ENCODE measurements at places on chromosomes 1 and 21.

DNA sequence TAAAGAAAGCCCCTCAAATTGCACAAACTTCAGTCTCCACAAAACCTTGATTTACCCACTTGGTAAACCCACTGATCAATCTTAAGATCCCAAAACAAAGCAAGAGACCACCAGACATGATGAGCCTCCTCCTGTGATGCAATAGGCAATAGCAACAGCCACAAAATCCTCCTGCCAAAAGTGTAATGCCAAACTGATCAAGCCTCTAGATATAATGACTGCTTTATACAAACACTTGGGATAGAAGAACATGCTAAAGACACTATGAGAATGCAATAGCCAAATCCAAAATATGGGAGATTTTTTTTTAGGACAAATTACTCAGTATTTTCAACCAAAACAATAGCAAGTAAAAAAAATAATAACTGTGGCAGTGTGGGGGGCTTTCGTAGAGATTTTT is 64.9 kb upstream of the PTGFRN start:
- no peak for DNase-seq

DNA sequence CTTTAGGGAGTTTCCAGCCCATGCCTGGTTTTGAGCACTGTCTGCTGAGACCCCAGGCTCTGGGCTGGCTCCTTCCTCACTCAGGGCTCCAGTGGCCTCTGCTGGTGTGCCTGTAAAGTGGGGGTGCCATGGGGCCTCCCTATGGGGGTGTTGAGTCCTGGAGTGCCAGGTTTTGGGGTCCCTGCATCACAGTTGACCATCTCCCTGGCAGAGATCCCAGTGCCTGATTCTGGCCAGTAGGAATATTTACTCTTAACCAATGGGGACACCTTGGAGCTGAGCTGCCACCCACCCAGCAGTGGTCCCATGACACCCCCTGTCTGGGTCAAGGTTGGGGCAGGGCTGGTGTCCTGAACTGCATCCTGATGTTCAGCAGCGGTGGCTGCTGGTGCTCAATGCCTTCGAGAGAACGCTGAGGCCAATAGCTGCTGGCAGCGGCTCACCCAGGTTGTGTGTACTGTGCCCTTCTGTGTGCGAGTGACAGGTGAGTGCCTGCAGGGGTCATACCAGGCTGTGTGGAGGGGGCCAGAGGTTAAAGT is 9.6 kb upstream of the ZNF669 start:
- no peak for DNase-seq

DNA sequence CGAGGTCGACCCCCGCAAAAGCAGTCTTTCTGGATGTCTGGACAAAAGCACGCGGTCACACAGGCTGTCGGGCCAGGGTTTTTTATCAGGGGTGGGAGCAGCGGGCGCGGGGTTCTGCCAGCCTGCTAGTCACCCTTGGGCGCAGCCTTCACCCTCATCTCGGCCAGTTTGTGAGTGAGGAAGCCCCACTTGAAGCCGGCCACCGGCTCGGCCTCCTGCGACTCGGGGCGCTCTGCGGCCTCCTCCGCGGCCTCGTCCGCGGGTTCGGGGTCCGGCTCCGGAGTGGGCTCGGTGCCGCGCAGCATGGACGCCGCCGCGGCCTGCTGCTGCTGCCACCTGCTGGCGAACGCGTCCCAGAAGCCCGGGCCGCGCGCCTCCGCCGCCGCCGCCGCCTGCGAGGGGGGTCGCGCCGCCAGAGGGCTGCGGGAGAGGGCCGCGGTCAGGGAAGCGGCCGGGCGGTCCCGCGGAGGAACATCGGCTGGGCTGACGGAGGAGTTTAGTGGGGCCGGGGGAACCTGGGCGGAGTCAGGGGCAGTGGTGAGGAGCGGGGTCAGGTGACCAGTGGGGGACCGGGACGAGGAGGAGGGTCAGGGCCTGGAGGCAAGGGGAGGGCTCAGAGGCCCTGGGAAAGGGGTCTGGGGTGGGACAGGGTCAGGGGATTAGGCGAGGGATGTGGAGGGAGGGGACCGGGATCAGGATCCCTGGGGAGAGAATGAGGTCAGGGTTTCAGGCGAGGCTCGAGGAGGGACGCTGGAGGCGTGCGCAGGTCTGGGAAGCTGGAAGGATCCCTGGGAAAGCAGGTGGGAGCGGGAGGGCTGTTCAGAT is 4.5 kb downstream of the C1orf232 start:
- peak; percentile 38 for DNase-seq

DNA sequence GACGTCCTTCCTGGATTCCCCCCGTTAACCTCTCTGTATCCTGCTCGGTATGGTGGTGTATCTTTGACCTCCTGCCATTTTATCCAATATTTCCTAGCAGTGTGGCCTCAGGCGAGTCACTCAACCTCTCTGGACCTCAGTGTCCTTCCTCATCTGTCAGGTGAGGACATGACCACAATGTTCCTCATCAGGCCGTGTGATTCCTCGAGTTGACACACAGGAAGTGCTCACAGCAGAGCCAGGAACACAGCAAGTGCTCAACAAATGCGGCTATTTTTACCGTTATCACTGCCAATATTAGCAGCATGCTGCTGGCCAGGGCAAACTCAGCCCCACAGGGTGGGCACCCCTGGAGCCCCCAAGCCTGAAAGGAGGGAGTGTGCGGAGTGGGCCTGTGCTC is 450.2 kb downstream of the KIF26B start:
- no peak for DNase-seq

- DNase-seq: no peak
Observed at GRCh38 chr21:14582934-14583628, 37.0 kb upstream of the SAMSN1 start.

GRCh38 chr21:41894922-41895557 is 15.9 kb upstream of the PRDM15 start:
- DNase-seq: no peak

- no peak for DNase-seq
Observed at GRCh38 chr1:199837321-199837720, 190.2 kb upstream of the NR5A2 start.

Data from activated gamma-delta T cell treated with Interleukin-2 at 50 U/mL for 16 hours (primary cell).